Activated naive CD4-positive, alpha-beta T cell treated with anti-CD3 and anti-CD28 coated beads for 36 hours (primary cell): ENCODE measurements at places on chromosomes 12 and 14. TPM values are rescaled to one million over a fixed set of nuclear protein-coding genes. Genes with fewer than 3 reads are reported as not detected.

PIWIL1 gene
- not detected for total RNA-seq

CIDEB gene
- total RNA-seq, result 15.1 TPM

TUNAR gene
- total RNA-seq, result not detected

GOLT1B gene
- total RNA-seq, result 36.2 TPM

BTBD7 gene
- 7.7 TPM for total RNA-seq
